Stimulated activated CD8-positive, alpha-beta memory T cell treated with anti-CD3 and anti-CD28 coated beads, Interleukin-15, amount 100 ng/mL, for 4 hours (primary cell): ENCODE measurements at places on chromosomes 2 and 18.
A peak's percentile ranks its signal among the peaks of the same experiment; 100 is the strongest.

DNA sequence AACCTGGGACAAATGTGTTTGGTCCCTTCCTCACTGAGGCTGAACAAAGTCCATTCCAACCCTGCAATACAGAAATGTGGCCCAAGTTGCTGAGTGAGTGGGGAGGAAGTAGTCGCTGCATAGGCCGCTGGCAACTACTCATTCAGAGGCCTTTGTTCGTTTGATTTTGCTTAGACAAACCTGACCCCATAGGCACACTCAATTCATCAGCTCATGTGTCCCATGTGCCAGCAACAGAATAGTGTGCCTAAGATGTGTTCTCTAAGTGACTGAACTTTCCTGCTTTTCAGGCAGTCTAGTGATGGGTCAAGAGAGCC lies 23.0 kb downstream of the PTPN18 start:
- DNase-seq = no peak

DNA sequence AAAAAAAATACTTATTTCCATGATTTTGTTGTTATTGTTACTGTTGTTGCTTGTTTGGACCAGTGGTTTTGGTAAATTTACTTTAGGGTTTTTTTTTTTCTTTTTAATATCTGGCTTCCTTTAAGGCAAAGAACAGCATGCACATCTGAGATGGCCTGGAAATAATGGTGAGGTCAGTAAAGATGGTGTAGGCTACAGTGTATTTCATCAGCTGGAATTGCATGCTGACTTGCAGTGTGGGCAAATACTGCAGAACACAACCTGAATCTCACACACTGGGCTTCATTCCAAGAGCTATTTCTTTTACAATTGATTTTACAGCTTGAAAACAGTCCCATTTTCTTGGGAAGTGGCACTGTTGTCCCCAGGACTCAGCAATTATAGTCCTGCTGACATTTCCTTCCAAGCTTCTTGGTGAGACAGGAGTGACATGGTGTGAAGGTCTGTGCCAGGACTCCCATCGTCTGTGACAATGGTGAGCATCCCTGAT lies 376.1 kb upstream of the SOX11 start:
- no peak for DNase-seq

GRCh38 chr2:43133708-43134570 lies 92.5 kb downstream of the ZFP36L2 start:
- no peak for DNase-seq

DNA sequence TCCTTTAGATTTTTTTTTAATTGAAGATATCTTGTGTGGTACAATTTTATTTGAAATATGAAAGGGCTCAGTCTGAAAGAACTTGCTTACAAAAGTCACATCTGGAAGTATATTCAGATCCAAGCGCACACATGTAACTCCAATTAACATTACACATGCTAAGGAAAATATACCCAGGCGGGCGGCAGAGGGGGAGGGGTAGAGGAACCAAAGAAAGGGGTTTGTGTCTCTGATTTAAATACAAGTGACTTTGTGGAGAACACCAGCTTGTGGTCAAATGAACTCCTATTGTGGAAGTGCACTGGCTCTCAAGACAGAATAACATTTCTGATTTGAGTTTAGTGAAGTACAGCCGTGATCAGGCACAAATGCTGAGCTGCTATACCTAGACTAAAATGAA lies 280.2 kb upstream of the SOX11 start:
- no peak for DNase-seq

GRCh38 chr2:240021488-240022104 lies 3.5 kb downstream of the NDUFA10 start:
- peak; percentile 30 for DNase-seq

DNA sequence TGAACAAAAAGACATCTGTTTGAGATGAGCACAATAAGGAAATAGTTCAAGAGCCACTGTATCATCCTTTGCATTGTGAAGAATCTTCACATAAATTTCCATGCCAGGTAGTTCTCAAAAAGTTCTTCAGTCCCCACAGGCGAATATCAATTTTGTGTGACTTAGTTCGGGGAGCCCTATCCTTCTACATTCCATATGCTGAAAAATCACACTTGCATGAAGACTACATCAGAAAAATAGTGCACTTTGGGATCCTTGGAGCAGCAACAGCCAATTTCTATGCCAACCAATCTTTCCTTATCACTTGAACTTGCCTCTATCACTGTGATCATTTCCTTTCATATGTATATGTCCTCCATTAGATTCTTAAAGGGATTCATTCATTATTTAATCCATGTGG lies 830.6 kb upstream of the POU3F3 start:
- no peak for DNase-seq

DNA sequence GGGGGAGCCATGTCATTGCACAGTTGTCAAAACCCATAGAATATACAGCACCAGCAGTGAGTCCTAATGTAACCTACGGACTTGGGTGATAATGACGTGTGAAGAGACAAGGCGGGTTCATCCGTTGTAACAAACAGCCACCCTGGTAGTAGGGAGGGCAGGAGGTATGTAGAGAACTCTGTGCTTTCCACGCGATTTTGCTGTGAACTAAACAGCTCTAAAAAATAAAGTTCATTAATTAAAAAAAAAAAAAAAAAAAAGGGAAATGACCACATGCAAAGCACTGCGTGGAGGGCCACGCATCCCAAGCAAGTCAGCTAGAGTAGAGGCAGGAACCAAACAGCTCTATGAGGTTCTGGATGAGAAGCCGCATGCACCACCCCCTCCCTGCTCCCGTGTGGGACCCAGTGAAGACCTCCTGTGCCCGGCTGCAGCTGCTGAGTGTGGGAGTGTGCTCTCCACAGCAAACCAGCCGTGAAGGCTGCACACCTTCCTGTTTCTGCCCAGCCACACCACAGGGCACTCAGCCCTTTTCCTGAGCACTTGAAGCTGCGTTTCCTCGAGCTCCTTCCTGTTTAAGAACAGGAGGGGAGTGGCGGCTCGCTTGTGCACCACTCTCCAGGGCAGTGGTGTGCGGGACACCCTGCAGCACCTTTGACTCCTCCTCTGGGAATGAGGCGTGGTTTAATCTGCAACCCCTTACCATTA lies 65.6 kb downstream of the ODC1 start:
- DNase-seq = peak; percentile 12

DNA sequence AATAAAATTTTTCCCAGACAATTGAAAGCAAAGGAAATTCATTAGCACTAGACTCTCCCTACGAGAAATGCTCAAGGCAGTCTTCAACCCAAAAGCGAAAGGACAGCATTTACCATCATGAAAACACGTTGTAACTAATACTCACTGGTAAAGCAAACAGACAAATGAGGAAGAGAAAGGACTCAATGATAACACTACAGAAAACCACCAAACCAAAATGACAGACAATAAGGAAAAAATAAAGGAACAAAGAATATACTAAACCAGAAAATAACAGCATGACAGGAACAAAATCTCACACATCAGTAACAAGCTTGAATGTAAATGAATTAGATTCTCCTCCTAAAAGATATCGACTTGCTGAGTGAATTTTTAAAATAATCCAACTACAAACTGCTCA lies 190.7 kb downstream of the NOL4 start:
- no peak for DNase-seq

GRCh38 chr2:60394463-60394862 lies 159.0 kb downstream of the BCL11A start:
- DNase-seq = no peak

DNA sequence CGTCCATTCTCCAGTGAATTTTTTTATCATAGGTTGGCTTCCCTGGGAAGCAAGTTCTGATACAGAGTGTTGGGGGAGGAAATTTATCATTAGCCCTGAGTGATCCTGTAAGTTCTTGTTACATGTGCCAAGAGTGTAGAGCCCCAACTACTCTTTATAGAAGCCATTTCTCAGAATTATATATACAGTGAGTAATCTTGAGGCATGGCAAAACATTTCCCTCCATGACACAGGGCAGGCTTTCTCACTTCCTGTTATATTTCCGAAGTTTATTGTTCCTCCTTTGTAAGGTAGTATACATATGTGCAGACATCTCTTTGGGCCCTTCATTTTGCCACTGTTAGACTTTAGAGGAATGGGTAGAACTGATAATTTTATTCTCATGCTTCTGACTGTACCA lies 484.7 kb upstream of the NRXN1 start:
- DNase-seq = no peak

DNA sequence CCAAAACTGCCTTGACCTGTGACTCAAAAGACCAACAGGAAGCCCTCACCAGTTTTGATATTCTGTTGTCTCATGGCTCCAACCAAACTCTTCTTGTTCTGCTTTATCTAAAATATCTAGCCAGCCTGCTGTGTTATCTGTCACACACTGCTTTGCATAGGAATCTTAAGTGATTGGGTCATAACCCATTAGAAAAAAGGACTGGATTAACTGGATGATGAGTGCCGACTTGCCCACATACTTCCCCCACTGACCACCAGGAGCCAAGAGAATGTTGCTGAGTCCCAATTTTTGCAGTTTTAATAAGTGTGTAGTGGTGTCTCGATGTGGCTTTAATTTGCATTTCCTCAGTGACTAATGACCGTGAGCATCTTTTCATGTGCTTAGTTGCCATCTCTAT lies 6.5 kb downstream of the MOGAT1 start:
- DNase-seq = no peak

DNA sequence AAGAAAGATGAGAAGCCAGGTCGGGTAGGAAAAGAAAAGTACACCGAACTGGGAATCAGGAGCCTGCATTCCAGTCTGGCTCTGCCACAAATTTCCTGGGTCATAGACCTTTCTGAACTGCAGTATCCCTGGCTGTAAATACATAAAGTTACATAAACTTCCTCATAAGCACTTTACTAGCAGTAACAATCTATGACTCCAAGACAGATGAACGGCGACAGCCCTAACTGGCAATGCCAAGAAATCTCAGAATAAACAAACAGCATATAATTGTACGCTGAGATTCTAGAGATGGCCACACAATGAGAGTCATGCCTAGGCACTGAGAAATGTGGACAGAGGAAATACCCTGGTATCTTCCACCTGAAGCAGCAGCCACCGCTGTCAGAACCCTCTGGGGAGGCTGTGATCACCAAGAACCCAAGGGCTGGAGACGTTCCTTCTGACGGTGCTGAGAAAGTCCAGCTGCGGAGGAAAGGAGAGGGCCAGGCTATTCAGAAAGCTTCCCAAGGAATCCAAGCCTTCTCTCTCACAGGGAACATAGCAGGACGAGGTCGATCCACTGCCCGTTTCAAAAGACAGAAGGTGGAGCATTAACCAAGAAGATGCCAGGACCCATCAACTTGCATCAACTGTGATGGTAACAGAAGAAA lies 89.3 kb upstream of the SLC66A3 start:
- no peak for DNase-seq

DNA sequence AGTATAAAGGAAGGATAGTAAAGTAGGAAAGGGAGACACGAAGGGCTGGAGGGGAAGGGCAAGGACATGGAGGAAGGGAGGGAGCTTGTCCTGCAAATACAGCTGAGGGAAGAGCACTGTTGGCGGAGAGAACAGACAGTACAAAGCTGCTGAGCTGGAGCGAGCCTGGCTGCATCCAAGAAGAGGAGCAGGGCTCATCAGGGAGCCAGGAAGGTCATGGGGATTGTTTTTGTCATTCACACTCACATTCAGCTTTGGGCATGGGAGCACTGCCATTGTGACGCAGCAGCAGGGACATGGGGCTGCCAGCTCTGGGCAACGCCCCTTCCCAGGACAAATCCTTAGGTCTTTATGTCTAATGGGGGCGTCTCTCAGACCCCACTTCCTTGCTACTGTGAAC lies 125.1 kb downstream of the COPS8 start:
- DNase-seq = no peak

DNA sequence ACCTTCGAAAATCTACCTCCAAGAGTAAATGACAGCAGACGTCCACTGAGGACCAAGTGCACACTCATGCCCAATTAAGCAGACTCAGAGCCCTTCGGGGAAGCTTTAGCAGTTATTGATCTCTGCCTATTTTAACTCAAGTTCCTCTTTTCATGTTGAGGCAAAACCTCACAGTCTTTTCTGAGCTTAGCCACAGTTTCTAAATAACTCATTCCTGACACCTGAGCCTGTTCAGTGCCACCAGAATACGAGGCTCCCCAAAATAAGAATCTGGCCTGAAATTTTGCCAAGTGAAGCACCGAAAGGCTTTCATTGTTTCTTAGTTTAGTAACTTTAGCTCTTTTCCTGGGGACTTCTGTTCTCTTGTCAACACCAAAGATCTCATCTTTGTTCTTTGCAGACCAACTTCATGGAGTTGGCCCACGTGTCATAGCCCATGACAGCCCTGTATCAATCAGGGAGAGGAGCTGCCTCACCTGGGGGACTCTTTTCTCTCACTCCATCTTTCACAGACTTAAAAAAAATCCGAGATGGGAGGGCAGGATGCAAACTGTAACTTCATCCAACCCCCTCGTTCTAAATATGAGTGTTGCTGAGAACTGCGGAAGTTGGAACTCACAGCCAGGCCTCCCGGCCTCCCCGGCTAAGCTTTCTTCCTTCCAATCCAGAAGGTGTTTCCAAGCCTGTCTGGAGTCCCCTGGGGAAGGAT lies 22.2 kb downstream of the INPP5D start:
- DNase-seq = no peak

DNA sequence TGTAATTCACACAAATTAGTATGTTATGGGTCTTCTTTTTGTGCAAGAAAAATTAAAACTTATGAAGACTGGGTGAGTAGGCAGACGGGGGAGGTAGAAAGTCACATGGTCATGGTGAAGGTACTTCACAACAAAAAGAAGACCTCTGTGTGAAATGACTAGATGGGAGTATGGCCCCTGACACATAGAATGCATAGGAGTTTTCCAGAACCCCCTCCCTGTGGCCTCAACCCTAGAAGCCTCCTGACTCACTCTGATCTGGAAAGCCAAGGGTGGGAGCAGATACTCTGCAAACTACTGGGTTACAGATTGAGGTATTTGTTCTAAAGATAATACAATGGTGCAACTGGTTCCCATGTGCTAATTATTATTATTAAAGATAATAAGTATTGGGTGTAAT lies 23.2 kb downstream of the SATB2 start:
- DNase-seq = no peak

- no peak for DNase-seq
These were observed 209.4 kb downstream of the CDH20 start for GRCh38 chr18:61542596-61542995.

GRCh38 chr2:111171337-111171930 lies 50.7 kb downstream of the BCL2L11 start:
- DNase-seq = no peak

GRCh38 chr2:66443979-66444861 lies 9.3 kb downstream of the MEIS1 start:
- no peak for DNase-seq
